GM13977 (cell line): ENCODE measurements at places on chromosomes 1 and 21.

GRCh38 chr21:25906587-25906986 lies 171.8 kb downstream of the GABPA start:
- no peak for DNase-seq

- DNase-seq = no peak
Measured at GRCh38 chr1:218996362-218996761, 177.3 kb upstream of the LYPLAL1 start.

DNA sequence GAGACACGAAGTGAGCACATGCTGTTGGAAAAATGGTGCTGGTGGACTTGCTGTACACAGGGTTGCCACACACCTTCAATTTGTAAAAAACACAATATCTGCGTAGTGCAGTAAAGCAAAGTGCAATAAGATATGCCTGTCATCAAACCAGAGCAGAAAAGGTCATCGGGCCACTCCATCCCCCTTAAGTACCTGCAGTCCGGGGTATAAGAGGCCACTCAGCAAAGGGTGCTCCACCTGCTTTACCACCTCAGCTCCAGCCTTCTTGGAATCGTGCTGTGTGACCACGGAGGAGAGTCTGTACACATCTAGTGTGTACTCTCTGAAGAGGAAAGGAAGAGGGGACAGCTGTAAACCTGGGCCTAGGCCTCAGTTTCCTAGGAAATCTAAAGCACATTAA lies 10.9 kb downstream of the YARS1 start:
- no peak for DNase-seq

DNA sequence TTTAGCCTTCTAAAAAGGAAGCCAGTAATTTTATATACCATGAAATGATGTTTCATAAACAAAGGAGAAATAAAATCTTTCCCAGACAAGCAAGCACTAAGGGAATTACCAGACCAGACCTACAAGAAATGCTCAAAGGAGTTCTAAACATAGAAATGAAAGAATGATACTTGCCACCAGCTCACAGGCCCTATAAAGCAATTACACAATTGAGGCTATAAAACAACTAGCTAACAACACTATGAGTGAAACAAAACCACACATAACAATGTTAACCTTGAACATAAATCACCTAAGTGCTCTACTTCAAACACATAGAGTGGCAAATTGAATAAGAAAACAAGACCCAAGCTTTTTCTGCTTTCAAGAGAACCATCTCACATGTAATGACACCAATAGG lies 123.8 kb downstream of the BARHL2 start:
- no peak for DNase-seq

- no peak for DNase-seq
Measured at GRCh38 chr1:234139966-234140365, 233.3 kb upstream of the COA6 start.

- no peak for DNase-seq
Measured at GRCh38 chr21:44996501-44996921, 56.7 kb downstream of the SLX9 start.

GRCh38 chr1:202848191-202848542 lies 37.4 kb downstream of the PCAT6 start:
- peak; percentile 73 for DNase-seq

DNA sequence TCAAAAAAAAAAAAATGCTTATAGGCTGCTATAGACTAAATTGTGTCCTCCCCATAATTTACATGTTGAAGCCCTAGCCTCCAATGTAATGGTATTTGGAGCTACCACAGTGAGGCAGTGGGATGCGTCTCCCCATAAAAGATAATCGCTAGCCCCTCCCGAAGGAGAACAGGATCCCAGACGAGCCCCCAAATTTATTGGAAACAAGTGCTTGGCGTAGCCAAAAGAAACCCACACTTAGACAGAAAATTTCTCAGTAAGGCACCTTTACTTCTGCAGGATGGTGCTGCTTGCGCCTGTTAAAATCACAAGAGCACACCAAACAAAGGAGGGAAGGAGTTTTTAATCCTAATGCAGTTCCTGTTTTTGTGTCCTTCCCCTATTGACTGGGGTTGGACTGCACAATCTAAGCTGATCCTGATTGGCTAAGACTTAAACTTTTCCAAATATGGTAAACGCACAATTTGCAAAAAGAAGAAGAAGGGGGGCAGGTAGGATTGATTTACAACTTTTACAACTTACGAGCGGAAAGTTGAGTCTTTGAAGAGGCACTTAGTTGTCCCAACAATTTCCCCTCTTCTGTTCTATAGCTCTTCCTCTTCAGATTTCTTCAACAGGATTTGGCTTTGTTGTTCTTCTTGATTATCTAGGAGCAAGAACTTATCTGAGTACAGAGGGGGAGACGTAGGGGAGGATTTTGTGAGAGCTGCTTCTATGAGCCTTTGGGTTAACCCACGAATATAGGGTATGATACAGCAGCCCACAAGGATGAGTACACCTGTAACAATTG lies 3.0 kb upstream of the IPP start:
- DNase-seq = no peak

- DNase-seq = no peak
Measured at GRCh38 chr1:113947388-113948107, 18.4 kb downstream of the HIPK1 start.

- DNase-seq = no peak
Measured at GRCh38 chr1:19689085-19689757, 24.5 kb downstream of the HTR6 start.

- DNase-seq = no peak
Measured at GRCh38 chr1:4626560-4627319, 27.7 kb upstream of the AJAP1 start.

- DNase-seq = no peak
Measured at GRCh38 chr21:35375115-35375514, 326.0 kb upstream of the RUNX1 start.

DNA sequence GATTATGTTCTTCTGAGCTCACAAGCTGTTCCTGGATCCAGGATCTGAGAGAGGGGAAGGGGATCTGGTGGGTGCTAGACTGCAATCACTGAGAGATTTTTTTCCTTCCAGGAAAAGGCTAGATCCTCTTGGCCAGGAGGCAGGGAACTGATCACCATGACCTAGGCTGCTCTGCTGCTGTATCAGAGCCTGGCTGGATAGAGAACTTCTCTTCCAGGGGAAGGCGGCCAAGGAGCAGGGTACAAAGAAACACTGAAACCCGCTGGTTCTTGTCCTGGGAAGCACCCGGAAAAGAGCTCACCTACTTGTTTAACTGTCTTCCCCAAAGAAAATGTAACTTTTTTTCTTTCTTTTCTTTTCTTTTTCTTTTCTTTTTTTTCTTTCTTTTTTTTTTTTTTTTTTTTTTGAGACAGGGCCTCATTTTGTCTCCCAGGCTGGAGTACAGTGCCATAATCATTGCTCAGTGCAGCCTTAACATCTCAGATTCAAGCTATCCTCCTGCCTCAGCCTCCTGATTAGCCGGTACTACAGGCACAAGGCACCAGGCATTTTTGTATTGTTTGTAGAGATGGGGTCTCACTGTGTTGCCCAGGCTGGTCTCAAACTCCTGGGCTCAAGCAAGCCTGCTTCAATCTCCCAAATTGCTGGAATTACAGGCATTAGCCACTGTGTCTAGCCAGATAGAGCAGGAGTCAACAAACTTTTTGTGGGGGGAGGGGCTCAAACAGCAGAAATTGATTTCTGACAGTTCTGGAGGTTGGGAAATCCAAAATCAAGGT lies 12.4 kb upstream of the RPS6KA1 start:
- no peak for DNase-seq

DNA sequence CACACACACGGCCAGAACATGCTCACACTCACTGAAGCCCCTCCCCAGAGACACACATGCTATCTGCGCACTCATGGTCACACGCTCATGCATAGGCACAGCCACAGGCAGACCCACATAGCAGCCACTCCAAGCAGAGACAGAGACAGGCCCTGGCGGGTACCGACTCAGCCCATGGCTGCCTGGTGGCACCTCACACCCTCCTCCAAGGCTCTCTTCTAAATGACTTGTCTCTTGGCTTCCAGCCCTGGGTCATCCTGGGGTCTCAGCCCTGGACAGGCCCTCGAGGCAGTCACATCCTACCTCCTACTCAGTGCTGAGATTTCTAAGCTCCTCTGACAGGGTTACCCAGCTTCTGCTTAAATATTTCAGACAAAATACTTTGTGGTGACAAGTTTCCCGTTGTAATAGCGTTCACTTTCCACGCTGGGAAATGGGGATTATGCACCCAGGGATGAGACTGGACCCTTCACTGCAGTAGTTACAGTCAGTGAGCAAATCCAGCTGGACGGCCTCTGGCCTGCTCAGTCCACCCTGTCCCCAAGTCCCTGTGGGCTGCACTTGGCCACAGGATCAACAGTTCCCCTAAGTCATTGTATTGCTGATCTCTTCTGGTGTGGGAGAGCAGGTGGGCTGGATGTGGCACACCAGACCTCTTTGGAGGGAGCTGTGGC lies 2.9 kb upstream of the NFASC start:
- DNase-seq = no peak

- no peak for DNase-seq
Measured at GRCh38 chr1:177023726-177024125, 140.8 kb downstream of the ASTN1 start.
